ENCODE measurements at places on chromosomes 16 and 17. TPM values are rescaled to one million over a fixed set of nuclear protein-coding genes. Genes with fewer than 3 reads are reported as not detected.

DNA sequence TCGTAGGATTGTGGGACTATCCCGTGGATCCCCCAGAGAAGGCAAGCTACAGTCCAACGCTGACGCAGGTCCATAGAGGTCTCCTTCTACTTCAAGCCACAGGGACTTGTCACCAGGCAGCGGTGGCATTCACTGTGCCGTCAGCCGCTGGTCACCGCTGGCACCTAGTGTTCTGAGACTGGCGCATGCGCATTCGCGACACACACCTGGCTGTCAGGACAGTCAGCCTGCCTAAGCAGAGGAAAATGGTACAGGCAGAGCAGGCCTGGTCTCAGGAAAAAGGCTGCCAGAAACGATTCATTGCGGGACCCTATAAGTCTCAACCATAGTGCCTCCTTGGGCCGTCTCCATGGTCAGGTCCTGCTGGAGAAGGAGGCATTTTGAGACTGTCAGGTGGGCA, 138.0 kb upstream of the WSB1 start:
- no peak overlapping the region for H3K4me3 ChIP-seq
- no peaks in the 10 kb centered on the region for H3K4me1 ChIP-seq
- H3K36me3 ChIP-seq: no peaks in the 10 kb centered on the region

Gene CASKIN1
- not detected for polyA plus RNA-seq

DNA sequence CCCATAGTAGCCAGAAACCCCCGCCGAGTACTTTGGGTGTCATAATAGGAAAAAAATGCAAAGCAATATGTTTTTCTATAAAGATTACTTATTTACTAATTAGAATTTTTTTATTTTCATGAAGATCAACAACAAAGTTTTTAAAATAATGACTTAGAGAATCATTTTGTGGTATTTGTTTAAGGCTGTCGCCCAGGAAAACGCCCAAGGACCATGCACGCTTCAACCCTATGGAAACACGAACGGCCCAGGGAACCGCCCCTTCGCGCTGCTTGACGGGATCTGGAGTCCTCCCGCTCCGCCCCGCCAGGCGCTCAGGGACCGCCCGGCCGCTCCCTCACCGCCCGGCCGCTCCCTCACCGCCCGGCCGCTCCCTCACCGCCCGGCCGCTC, 408 bp upstream of the KPNA2 start:
- peaks cover 2% of the 10 kb centered on the region for H3K4me1 ChIP-seq
- peak; percentile 90 for DNase-seq
- H3K36me3 ChIP-seq: no peaks in the 10 kb centered on the region
- no peaks in the 10 kb centered on the region for H3K27me3 ChIP-seq

- H3K4me1 ChIP-seq: no peaks in the 10 kb centered on the region
- H3K36me3 ChIP-seq: no peaks in the 10 kb centered on the region
- H3K27ac ChIP-seq: no peak overlapping the region
Observed at GRCh38 chr17:6361733-6362132, 73.2 kb downstream of the AIPL1 start.

GRCh38 chr17:27217631-27218030, 76.3 kb upstream of the WSB1 start:
- no peaks in the 10 kb centered on the region for H3K36me3 ChIP-seq
- H3K27me3 ChIP-seq: no peaks in the 10 kb centered on the region
- no peak overlapping the region for H3K27ac ChIP-seq

GRCh38 chr16:4538350-4539235, at the start of gene CDIP1:
CDIP1 (minus strand) TSS chr16:4538773; CDS start chr16:4514130, 24,643 bp downstream.
- peak; percentile 99 for DNase-seq
- H3K27me3 ChIP-seq: no peaks in the 10 kb centered on the region
- peak within 1 kb of the TSS; percentile 52 for H3K4me3 ChIP-seq
- no peaks in the 10 kb centered on the region for H3K36me3 ChIP-seq
- H3K27ac ChIP-seq: peak within 1 kb of the TSS; percentile 85

GRCh38 chr16:79265701-79266100, 334.8 kb downstream of the MAF start:
- H3K27ac ChIP-seq: no peak overlapping the region
- H3K27me3 ChIP-seq: no peaks in the 10 kb centered on the region
- H3K4me1 ChIP-seq: peaks cover 1% of the 10 kb centered on the region
- no peaks in the 10 kb centered on the region for H3K36me3 ChIP-seq
- no peak overlapping the region for H3K4me3 ChIP-seq

GRCh38 chr17:78366109-78366848, 6.4 kb upstream of the SOCS3 start:
- H3K4me1 ChIP-seq: peaks cover 16% of the 10 kb centered on the region
- no peak overlapping the region for H3K27ac ChIP-seq
- H3K27me3 ChIP-seq: no peaks in the 10 kb centered on the region

GRCh38 chr16:13012601-13013000, 111.2 kb downstream of the SHISA9 start:
- no peaks in the 10 kb centered on the region for H3K4me1 ChIP-seq
- no peak overlapping the region for H3K4me3 ChIP-seq
- no peaks in the 10 kb centered on the region for H3K36me3 ChIP-seq
- H3K27me3 ChIP-seq: no peaks in the 10 kb centered on the region
- no peak for DNase-seq

DNA sequence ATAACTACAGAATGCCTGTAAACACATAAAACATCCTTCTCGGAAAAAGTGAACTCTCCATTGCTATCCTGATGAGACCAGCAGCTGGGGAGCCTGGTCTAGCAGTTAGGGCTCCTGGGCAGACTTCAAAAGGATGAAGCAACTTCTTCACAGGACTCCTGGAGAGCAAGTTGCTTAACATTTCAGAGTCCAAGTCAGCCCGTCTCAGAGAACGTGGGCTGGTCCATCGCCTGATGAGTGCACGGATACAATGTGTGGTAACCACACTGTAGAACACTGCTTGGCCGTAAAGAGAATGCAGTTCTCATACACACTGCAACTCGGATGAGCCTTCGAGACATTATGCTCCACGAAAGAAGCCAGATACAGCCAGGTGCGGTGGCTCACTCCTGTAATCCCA, 52.7 kb downstream of the TMEM235 start:
- H3K4me3 ChIP-seq: no peak overlapping the region
- H3K27ac ChIP-seq: no peak overlapping the region
- no peaks in the 10 kb centered on the region for H3K36me3 ChIP-seq
- H3K27me3 ChIP-seq: no peaks in the 10 kb centered on the region

DNA sequence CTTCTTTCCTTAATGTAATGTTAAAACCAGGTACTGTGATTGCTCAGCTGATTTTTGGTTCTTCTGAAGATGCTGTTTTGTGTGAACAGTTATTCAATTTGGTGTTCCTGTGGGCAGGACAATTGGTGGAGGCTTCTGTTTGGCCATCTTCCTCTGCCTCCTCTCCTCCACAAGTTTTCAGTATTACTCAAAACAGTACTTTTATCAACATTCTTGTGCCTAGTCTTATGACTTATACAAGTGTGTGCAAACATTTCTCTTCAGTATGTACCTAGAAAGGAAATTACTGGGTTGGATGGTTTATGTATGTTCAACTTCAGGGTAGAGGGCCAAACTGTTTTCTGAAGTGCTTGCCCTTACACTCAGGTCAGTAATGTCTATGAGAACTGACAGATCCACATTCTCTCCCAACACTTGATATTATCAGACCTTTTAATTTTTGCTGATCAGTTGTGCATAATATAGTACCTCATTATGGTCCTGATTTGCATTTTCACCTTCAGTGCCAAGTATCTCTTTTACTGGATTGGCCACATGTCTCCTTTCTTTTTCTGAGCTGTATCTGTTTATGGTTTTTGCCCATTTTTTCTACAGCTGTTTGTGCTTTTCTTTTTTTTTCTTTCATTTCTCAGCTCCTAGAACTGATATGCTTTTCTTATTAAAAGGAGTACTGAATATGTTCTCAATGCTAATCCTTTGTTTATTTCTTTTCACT, 50.9 kb downstream of the ERCC4 start:
- no peaks in the 10 kb centered on the region for H3K27me3 ChIP-seq
- no peaks in the 10 kb centered on the region for H3K36me3 ChIP-seq
- no peak overlapping the region for H3K27ac ChIP-seq
- H3K4me1 ChIP-seq: no peaks in the 10 kb centered on the region
- no peak overlapping the region for H3K4me3 ChIP-seq

Gene TP53TG3C
- 0.23 TPM for polyA plus RNA-seq

GRCh38 chr17:70521821-70522256, 352.5 kb downstream of the KCNJ2 start:
- no peaks in the 10 kb centered on the region for H3K4me1 ChIP-seq
- no peaks in the 10 kb centered on the region for H3K36me3 ChIP-seq

Gene PTX4
- 0.05 TPM for polyA plus RNA-seq

DNA sequence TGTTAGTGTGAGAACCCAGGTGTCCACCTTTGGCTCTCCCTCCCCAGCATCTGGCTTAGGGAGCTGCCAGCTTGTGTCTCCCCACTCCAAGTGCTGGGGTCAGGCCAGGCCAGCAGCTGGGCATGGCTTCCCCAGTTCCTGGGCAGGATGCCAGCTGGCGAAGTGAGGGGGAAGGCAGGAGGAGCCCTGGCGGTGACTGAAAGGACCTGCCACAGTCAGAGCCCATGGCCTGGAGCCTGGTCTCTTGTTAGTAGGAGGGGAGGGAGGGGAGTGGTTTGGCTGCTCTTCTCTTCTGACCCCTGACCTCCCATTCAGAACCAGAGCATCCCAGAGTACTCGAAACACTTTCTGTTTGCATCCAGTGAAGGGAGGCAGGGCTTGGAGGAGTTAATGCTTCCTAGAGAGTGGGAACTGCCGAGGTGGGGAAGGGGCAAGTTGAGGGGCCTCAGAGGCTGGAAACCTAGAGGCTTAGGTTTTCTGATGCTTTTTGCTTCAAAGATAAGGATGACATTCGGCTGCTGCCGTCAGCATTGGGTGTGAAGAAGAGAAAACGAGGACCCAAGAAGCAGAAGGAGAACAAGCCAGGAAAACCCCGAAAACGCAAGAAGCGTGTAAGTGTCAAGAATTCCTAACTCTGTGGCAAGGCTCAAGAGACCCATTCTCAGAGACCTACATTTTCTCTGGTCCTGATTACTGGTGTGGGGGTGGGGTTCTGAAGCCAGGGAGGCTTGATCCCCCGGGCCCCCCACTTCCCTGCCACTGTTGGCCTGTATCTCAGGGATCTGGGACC, 772 bp downstream of the CHD3 start:
- H3K27ac ChIP-seq: peak overlapping the region; percentile 95
- peak overlapping the region; percentile 9 for H3K4me3 ChIP-seq
- H3K4me1 ChIP-seq: peaks cover 18% of the 10 kb centered on the region

Gene HBZ
- polyA plus RNA-seq: not detected

DNA sequence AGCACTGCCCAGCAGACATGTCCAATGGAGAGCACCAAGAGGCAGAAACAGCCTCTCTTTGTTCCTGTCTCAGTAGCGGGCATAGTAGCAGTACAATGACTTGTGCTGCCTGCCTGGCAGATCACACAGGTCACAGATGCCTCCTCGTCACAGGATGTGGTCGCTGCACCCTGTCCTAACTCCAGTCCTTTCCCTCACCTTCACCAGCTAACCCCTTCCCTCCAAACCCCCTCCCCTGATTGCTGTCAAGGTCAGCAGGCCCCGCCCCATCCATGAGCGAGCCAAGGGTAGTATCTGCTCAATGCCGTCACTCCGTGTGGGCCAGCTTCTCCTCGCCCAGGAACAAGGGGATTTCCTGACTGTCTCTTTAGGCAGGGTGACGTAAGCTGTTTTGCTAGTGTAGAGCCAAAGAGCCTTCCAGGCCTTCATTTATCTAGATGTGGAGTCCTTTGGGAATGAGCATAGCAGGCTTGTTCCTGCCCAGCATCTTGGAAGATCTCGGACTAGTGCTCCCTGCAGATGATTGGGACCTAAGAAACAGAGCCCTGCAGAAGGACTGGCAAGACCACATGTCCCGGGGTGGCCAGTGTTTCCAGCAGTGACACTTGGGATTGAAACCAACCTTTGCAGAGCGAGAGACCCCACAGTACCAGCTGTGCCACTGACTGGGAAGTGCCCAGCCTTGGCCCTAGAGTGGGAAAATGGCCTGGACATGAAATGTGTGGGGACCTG, 75.9 kb upstream of the TNRC6C start:
- H3K27ac ChIP-seq: no peak overlapping the region
- H3K4me1 ChIP-seq: peaks cover 2% of the 10 kb centered on the region
- H3K4me3 ChIP-seq: no peak overlapping the region
- no peaks in the 10 kb centered on the region for H3K27me3 ChIP-seq
- DNase-seq: no peak

- peaks cover 6% of the 10 kb centered on the region for H3K4me1 ChIP-seq
- H3K36me3 ChIP-seq: no peaks in the 10 kb centered on the region
- no peak overlapping the region for H3K4me3 ChIP-seq
Observed at GRCh38 chr17:68909066-68909465, 46.1 kb downstream of the ABCA8 start.

Gene MSLN
- 1.5 TPM for polyA plus RNA-seq

DNA sequence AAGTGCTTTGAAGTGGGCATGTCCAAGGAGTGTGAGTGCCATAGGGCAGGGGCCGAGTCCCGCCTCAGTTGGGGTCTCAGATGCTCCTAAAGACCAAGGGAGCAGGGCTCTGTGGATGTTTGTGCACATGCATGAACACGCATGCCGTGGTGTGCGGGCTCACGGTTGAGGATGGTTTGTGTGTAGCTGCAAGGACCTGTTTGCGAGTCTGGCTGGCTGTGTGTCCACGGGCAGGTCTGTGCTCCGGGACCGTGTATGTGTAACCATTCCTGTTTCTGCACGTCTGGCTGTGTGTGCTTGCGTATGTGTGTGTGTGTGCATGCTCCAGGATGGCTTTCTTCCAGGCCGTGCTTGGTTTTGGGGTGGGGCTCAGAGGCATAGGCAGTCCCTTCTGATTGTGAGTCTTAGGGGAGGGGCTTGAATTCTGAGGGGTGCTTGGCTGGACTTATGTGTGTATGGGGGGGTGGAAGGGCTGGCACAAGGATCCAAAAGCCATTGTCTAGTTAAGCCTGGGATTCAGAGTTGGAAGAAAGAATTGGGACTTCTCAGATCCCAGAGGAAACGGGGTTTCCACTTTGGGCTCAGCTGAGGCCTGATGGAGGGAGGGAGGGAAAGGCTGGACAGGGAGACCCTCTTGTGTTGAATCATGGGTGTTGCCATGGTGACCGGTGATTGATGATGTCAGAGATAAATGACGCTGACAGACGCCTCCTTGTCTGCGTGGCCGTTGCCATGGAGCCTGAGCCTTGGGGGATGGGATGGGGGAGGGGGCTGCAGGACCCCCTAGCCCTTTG, 14.4 kb downstream of the GJD3 start:
- no peaks in the 10 kb centered on the region for H3K27me3 ChIP-seq
- no peak for DNase-seq
- peaks cover 38% of the 10 kb centered on the region for H3K4me1 ChIP-seq
- no peak overlapping the region for H3K27ac ChIP-seq
- H3K4me3 ChIP-seq: no peak overlapping the region

Measured in ovary (tissue), 10 donors.